Right renal pelvis (tissue), 4 donors: ENCODE measurements at places on chromosomes 1 and 21. TPM values are rescaled to one million over a fixed set of nuclear protein-coding genes. Genes with fewer than 3 reads are reported as not detected.
A peak's percentile ranks its signal among the peaks of the same experiment; 100 is the strongest.

DNA sequence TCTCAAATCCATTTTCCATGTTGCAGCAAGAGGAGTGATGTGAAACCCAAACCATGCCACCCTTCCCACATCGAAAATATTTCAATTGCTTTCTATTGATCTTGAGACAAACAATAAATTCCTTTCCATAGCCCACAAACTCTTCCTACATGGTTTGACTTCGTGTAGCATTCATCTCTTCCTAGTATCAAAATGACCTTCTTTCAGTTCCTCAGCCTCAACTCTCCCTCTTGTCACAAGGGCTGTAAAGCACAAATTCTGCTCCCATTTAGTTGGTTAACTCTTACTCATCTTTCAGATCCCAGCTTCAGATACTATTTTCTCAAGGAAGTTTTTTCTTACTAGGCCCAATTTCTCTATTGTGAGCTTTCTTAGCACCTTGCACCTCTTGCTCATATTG lies 99.0 kb downstream of the ZNF281 start:
- no peak for DNase-seq

PLA2G2F gene
- 0.08 TPM for polyA plus RNA-seq

GRCh38 chr1:2973601-2974593 lies 47.4 kb upstream of the ACTRT2 start:
- no peak for DNase-seq

- DNase-seq, result peak; percentile 57
Observed at GRCh38 chr1:72283307-72284083, 1.2 kb upstream of the NEGR1 start.

OR2L2 gene
- polyA plus RNA-seq, result 0.14 TPM

DNA sequence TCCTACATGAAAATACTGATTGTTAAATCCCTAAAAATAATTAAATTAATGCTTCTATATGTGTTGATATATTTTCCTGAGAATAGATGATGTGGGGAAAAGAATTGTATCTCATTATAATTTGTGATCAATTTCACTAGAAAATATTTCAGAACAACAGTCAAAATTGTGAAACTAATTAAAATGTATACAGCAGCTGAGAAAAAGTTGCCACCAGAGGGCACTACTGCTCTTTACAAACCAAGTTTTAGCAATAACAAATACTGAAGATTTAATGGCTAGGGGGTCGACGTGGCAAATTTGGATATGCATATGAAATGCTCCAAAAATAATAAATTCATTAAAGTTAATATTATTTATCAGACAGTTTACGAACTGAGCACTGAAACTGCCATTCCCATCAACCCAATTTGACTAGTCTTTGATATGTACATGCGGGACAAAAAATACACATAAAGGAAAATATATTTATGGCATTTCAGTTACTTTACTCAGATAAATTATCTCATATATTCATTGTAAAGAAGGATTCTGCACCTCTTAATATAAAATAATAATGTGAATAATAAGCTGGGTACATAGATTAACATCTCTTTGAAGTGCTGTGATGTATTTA lies 96.3 kb upstream of the TMPRSS15 start:
- no peak for DNase-seq

CDC7 gene
- polyA plus RNA-seq, result 29.7 TPM

DNA sequence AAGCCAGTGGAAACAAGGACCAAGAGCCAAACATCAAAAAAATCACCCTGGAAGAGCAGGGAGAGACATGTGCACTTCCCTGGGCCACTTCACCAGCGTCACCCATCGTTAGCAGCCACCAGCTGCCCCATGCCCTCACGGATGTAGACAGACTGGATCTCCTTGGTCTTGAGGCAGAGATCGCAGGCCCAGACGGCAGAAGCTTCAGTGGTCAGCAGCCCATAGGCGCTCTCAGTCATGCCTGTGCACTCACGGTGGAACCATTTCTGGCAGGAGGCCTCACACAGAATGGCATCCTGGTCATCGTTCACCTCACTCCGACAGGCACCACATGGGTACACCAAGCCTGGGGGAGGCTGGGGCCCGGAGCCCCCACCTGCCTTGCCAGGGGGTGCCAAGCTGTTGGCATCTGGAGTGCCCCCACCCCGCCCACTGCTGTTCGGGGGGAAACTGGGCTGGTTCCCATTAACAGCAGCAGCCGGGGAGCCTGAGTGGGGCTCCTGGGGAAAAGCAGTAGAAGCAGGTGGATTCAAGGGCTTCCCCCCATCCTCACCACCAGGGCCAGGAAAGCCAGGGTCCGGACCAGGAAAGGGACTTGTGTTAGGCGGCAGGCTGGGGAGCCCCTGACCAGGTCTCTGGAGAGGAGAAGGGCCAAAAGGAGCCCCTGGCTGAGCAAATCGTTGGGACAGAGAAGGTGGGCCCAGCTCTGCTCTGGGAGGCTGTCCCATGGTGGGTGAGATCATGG lies 2.7 kb downstream of the PYGO2 start:
- no peak for DNase-seq

- DNase-seq, result no peak
Observed at GRCh38 chr1:36982709-36983108, 51.6 kb downstream of the GRIK3 start.

PRKACB gene
- 68.5 TPM for polyA plus RNA-seq

GRCh38 chr1:40857737-40858136 lies 4.4 kb downstream of the CITED4 start:
- no peak for DNase-seq

GRCh38 chr1:201142011-201142848 lies 12.0 kb downstream of the TMEM9 start:
- DNase-seq, result no peak

GON4L gene
- 46.6 TPM for polyA plus RNA-seq
